ENCODE measurements at places on chromosomes 4 and X.

- no peak for DNase-seq
Observed at GRCh38 chr4:187321711-187322110, 598.1 kb upstream of the FAT1 start.

DNA sequence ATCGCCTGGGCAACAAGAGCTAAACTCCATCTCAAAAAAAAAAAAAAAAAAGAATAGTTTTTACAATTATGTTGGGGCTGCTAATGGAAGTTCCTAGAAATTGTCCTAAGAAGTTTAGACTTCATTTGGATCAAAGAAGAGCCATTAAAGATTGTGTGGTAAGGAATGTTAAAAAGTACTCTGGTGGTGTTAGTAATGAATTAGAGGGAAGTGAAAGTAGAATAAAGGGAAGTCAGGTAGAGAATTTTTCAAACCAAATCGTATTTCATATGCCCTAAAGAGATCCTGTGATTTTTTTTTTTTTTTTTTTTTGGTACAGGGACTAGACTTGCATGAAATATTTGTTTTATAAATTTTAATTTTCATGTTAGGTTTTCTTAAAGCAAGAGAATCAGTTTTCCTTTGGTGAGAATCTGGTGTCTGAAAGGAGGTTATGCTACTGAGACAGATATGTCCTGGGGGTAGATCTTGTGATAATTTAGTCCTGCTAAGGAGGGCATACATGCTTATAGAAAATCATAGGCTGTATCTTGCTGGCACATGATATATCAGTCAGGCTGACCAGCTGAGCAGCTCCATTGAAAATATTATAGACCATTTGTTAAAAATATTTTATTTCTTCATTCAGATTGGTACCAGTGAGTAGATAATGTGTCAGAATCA, 10.7 kb downstream of the SEC24B start:
- no peak for DNase-seq

DNA sequence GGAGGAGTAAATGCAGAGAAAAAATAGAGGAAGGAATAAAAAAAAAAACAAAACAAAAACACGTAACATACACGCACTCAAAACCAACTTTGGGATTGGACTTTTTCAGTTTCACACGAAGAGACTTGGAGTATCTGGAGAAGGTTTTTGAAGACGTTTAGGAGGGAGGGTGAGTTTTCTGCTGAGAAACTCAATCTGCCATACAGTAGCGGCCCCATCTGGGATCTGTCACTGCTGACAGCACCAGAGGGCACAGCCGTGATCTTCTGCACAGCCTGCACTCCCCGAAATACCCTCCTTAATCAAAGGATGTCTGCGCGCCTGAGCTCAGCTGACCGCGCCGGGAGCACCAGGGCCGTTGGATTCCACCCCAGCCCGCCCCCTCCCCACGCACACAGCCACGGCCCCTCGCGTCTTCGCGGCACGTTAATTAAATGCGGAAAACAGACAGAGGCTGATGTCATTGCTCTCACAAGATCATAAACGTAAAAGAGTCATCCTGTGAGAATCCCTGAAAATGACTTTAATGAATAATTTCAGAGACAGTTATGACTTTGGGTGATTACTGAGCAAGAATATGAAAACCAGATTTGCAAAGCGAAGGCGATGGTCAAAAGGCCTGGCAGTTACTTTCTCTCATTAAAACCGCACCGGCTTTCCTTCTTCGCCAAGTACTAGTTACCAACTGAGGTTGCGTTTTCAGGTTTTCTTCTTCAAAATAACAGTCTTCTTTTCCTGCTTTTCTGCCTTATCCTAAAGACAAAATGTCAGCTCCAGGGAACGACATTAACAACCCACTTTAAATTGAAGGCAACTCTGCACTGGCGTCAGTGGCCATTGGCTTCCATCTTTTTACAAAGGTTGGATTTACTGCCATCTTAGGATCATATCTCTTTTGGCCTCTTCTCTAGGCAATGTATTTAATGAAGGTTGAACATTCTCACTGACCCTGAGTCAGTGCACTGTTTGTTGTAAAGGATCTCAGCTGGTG, 10.6 kb downstream of the HAND2 start:
- DNase-seq, result peak; percentile 40

GRCh38 chrX:440636-441035, 53.9 kb upstream of the PPP2R3B start:
- DNase-seq, result no peak

GRCh38 chrX:40424259-40424658, 156.5 kb upstream of the ATP6AP2 start:
- DNase-seq, result no peak

GRCh38 chr4:173528378-173529321, 1.4 kb downstream of the HAND2 start:
- DNase-seq, result peak; percentile 84

DNA sequence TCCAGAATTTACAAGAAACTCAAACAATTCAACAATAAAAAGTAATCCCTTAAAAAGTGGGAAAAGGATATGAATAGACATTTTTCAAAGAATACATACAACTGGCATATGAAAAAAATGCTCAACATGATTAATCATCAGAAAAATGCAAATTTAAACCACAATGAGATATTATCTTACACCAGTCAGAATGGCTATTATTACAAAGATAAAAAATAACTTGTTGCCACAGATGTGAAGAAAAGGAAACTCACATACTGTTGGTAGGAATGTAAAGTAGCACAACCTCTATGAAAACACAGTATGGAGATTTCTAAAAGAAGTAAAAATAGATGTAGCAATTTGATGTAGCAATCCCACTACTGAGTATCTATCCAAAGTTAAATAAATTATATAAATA, 65.1 kb upstream of the DIAPH2 start:
- no peak for DNase-seq

DNA sequence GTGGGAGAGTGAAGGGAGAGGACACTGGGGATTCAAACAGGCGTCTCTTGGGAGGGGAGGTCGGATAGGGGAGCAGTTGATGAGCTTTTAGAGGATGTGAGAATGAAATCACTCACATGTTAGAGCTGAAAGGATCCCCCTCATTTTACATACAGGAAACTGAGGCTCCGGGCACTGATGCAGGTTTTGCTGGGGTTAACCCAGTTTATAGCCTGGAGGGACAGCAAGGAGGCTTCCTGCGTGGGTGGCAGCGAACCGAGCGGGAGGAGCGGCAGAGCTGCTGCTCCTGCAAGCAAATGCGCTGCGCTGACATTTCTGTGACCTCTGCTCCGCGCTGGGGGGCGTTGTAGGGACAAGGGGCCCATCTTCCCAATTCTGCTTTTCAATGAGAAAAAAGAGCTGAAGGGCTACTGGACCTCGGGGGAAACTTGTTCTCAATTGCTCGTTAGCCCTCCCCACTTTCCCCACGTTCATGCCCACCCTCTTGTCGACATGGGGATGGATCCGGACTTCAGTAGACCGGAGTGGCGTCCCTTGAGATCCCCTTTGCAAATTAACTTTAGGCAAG, 1.2 kb upstream of the NEUROG2 start:
- no peak for DNase-seq

- no peak for DNase-seq
Observed at GRCh38 chr4:94669672-94670664, 87.8 kb upstream of the BMPR1B start.

GRCh38 chrX:46327566-46328115, 217.6 kb downstream of the ZNF674 start:
- no peak for DNase-seq

DNA sequence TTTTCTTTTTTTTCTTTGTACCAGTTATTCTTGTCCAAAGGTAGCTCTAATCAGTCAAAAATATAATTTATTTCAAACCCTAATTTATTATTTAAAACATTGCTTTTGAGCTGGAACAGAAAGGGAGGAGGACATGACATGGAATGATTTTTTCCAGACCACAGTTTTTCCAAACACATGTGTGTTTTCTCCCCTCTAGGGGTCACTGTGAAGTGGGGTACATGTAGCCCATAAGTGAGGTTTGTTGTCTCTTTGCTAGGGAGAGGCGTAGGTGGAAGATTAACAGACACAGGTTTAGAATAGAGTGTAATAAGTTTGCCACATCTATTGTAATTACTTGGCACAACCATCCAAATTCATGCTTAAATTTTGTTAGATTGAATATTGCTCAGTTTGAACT, 83.0 kb downstream of the TNIP2 start:
- no peak for DNase-seq

DNA sequence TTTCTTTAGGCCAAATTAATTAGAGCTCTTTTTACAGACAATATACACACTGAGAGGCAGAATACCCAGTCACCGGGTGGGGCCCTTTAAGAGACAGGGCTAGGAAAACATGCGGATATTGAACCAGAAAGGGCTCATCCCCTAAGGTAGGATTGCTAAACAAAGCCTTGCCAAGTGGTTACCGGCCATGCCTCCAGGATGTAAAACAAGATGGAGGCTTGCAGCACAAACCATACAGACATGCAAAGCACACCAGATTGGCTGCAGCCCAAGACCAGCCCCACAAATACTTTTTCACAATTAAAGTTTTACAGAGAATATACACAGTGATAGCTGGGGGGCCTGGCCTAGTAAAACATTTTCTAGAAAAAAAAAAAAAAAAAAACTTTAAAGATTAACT, 210.0 kb downstream of the KLHL4 start:
- DNase-seq, result no peak

GRCh38 chr4:154001193-154001592, 212.3 kb upstream of the SFRP2 start:
- no peak for DNase-seq

- no peak for DNase-seq
Observed at GRCh38 chr4:19736968-19737756, 514.5 kb upstream of the SLIT2 start.

DNA sequence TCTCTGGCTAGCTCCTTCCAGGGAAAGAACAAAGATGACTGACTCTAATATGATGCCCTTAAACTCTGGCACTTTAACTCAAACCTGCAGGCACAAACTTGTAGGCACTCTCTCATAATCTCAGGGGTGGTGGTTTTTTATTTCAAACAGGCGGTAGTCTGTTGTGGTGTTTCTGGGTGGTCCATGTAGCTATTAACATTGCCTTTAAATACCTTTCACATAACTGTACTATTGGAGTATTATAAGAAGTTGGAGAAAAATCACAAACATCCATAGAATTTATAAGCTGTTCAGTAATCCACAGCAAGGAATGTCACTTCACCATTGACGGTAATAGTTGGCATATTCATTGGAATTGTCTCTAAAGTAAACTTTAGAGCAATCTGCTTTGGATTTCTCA, 204.2 kb upstream of the PDE5A start:
- no peak for DNase-seq

- DNase-seq, result no peak
Observed at GRCh38 chr4:116362583-116362982, 722.8 kb downstream of the TRAM1L1 start.

DNA sequence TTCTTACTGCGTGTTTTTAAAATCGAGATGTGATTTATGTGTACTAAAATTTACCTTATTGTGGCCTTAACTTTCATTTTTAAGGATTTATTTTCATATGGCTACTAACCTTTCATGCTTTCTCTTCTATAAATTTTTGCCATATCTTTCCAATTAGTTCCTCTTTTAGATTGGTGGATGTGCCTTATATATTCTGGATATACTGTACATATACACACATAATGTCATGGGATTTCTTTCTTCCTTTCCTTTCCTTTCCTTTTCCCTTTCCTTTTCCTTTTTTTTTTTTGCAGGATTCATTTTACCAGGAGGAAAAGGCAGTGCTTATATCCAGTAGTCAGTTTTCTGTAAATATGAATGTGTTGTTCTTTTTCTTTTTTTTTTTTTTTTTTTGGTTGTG, 37.2 kb downstream of the FHIP1A start:
- DNase-seq, result no peak

GRCh38 chr4:26912810-26913209, 52.2 kb downstream of the STIM2 start:
- DNase-seq, result no peak

DNA sequence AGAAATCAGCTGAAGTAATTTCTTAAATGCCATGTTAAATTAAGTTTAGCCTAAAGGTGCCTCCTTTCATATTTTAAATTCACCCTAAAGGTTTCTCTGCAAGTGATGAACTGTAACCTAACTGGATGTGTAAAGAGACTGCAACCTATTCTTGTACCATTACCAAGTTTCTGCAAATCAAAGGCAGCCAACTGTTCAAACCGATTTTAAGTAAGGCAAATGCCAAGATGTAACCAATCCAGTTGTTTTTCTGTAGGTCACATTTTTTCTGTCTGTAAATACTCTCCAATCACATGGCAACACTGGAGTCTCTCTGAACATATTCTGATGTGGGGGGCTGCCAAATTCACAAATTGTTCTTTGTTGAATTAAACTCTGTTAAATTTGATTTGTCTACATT, 42.4 kb upstream of the FGF2 start:
- no peak for DNase-seq

DNA sequence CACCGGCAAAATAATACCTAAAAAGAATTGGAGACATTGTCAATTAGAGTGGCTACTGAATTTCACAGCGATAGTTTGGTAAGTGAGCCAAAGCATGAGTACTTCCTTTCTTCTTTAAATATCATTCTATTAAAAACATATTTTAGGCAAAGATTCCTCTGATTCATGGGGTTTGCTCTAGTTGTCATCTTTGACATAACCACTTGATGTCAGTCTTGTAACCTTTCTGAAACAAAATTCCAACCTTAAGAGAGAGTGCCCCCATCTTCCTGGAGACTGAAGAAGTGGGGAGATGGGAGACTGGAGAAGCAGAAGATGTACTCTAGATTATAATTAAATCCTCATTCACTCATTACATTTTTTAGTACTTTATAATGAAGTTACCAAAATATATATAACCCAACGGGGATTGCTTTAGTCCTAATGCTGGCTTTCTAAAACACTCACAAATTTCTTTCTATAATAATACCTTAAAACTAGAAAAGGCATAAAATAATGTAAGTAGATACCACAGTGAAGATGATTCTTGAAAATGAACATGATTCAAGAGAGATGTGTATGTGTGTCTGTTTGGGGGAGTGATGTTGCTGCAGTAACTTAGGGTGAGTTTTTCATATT, 96.4 kb downstream of the EMCN start:
- no peak for DNase-seq

- DNase-seq, result no peak
Observed at GRCh38 chr4:140738139-140738538, 18.0 kb downstream of the TBC1D9 start.

GRCh38 chr4:174467107-174467506, 55.2 kb downstream of the HPGD start:
- DNase-seq, result no peak

DNA sequence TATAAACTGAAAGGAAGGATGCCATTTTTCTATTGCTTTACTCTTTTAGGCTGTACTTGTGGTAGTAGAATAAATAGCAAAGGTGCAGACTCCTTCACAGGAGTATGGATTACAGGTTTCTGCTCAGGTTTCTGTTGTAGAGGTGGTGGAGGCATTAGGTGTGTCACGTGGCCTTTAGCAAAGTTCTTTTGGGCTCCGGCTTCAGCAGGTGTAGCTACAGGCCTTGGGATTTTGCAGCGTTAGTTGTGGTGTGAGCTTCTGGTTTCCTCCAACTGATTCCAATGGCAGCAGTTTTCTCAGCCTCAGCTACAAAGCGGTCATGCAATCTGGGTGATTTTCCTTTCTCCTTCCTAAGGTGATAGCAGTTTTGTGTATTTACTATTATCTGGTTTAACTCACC, 255.8 kb upstream of the GK2 start:
- DNase-seq, result no peak

GRCh38 chrX:155215443-155216178, 649 bp upstream of the VBP1 start:
- DNase-seq, result no peak

GRCh38 chr4:2930758-2931511, 32.3 kb downstream of the NOP14 start:
- DNase-seq, result no peak

Data from vagina (tissue), 2 donors.